ENCODE measurements at places on chromosomes 16 and 17.

- no peak for DNase-seq
Observed at GRCh38 chr17:6526362-6527152, 29.8 kb downstream of the PITPNM3 start.

GRCh38 chr17:38579083-38579480 is 26.7 kb downstream of the SRCIN1 start:
- DNase-seq: no peak

GRCh38 chr17:31967648-31968047 is 30.8 kb downstream of the SUZ12 start:
- no peak for DNase-seq

GRCh38 chr16:67608364-67608763 is 36.6 kb upstream of the CARMIL2 start:
- no peak for DNase-seq

DNA sequence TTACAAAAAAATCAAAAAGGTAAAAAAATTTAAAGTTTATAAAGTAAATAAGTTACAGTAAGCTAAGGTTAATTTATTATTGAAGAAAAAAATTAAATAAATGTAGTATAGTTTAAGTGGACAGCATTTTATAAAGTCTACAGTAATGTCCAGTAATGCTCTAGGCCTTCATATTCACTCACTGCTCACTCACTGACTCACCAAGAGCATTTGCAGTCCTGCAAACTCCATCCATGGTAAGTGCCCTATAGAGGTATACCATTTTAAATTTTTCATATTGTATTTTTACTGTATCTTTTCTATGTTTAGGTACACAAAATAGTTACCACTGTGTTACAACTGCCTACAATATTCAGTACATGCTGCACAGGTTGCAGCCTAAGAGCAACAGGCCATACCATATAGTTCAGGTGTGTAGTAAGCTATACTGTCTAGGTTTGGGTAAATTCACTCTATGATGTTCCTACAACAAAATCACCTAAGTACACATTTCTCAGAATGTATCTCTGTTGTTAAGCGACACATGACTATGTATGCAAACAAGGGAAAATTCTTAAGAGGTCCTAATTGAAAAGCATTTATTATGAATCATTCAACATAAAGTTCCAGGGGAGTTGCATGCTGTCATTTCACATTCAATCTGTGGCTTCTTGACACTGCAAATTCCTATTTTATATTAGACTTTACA is 92.3 kb downstream of the SPAG9 start:
- DNase-seq: no peak

- no peak for DNase-seq
Observed at GRCh38 chr16:22885951-22886350, 72.0 kb downstream of the HS3ST2 start.

- no peak for DNase-seq
Observed at GRCh38 chr17:38825762-38826247, 684 bp upstream of the CWC25 start.

DNA sequence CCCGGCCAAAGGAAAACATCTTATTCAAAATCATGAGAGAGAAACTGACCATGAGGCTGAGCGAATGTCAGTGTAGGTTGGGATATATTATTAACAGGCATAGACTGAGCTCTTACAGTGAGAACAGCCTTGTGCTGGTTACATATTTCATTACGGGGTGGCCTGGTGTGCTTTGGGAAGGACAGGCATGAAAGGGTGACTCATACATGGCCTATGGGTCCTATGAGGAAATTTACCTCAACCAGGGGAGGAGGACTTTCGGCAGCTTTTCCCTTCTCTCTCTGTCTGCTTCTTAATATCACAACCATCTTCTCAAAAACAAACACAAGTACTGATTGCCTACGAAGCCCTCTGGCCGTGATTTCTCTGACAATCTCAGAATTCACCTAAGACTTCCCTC is 579.1 kb downstream of the CDH13 start:
- no peak for DNase-seq

- no peak for DNase-seq
Observed at GRCh38 chr16:46743232-46743719, 4.9 kb downstream of the MYLK3 start.

- DNase-seq: no peak
Observed at GRCh38 chr17:11882716-11883115, 114.6 kb downstream of the ZNF18 start.

DNA sequence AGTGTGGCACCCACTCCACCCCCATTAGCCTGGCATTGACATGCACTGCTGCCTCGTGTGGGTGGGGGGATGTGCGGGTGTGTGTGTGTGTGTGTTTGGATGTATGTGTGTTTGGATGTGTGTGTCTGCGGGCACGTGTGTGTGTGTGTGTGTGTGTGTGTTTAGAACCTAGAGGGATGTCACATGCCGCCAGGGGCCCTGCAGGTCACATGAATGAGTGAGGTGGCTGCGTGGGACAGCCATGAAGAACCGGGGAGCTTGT is 9.0 kb downstream of the KATNB1 start:
- no peak for DNase-seq

- peak; percentile 53 for DNase-seq
Observed at GRCh38 chr16:30895627-30896260, 670 bp upstream of the CTF1 start.

GRCh38 chr16:85848986-85849385 is 49.5 kb downstream of the COX4I1 start:
- DNase-seq: no peak

DNA sequence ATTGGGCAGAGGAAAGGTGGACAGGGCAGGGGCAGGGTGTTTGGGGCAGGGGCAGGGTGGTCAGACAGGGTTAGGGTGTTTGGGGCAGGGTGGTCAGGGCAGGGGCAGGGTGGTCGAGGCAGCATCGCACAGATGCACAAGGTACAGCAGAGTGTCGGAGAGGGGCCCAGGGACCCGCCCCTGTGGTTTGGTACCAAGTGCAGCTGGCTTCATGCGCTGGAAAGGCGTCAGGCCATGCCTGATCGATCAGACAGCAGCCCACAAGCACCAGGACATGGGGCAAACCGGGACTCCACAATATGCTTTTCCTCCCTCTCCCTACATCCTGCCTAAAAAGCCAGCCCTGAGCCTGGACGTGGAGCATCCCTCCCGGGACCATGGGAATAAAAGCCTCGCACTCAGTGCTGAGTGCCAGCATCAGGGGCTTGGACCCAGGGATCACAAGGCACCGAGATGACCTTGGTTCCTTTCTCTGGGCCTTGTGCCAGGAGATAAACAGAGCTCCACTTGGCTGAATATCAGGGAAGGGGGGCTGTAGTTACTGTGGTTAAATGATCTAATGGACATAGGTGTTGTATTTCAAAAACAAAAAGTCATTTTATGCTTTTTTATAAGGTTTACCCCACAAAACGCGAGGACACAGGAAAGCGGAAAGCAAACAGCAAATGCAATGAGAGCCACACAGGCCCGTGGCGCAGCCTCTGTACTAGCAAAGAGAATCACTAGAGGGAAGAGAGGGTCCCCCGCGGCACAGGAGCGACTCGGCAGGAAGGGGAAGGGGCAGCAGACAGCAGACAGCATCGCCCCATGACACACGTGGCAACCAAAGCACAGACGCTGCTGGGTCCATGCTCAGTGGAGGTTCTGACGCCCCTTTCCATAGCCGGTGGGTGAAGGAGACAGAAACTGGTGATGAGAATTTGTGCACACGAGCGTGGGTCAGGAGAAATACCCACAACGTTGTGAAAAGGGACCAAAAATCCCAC is 5.3 kb upstream of the HEXD start:
- DNase-seq: no peak

DNA sequence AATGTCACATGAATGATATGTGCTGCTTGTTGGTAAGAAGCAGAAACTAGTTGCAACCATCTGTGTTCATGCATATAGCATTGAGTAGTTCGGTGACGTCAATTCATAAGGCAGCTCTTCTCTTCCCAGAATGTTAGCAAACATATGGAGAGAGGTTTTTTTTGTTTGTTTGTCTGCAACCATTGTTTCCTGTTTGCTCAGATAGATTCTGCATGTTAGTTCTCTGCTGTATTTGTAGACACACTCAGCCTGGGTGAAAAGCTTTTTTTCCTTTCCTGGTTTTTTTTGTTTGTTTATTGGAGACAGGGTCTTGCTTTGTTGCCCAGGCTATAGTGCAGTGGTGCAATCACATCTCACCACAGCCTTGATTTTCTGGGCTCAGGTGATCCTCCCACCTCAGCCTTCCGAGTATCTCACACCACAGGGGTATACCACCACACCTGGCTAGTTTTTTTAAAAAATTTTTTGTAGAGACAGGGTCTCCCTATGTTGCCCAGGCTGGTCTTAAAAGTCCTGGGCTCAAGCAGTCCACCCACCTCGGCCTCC is 16.7 kb downstream of the WSB1 start:
- no peak for DNase-seq

- no peak for DNase-seq
Observed at GRCh38 chr16:46717692-46718091, 28.2 kb downstream of the ORC6 start.

DNA sequence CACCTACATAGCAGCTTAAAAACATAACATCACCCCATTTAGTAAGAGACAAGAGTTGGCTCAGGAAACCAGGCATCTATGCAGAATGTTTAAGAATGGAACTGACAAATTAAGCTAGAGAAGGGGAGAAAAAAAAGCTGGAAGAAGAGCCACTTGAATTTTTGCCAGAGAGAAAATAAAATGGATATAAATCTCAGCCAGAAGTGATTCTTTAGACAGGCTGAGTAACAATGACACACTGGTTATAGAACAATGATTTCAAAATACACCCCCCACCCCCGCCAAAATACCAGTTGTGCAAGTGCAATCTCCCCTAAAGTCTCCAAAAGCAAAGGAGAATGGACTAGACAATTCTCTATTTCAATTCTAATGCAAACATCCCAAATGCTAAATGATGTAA is 22.4 kb downstream of the LSM12 start:
- DNase-seq: no peak

DNA sequence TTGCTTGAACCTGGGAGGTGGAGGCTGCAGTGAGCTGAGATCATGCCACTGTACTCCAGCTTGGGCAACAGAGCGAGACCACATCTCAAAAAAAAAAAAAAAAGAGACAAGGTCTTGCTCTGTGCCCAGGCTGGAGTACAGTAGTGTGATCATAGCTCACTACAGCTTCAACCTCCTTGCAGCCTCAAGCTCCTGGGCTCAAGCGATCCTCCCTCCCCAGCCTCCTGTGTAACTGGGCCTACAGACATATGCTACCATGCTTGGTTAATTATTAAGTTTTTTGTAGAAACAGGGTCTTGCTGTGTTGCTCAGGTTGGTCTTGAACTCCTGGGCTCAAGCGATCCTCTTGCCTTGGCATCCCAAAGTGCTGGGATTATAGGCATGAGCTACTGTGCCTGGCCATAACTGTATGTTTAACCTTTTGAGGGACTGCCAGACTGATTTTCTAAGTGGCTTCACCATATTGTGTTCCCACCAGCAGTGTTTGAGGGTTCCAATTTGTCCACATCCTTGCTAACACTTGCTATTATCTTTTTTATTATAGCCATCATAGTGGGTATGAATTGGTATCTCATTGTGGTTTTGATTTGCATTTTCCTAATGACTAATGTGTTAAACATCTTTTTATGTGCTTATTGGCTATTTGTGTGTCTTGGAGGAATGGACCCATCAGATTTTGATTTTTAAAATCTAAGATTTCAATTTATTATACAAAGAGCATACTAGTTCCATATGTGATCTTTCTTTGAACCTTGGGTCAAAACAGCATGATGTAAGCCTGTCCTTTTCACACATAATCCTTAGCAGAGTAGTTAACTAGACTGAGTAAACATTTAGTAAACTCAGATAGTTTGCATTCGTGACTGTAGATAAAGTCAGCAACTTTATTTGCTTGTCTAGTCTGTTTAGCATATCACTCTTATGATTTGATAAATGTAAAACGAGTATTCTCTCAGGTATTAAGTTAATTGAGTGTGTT is 38.1 kb upstream of the KPNB1 start:
- DNase-seq: no peak

DNA sequence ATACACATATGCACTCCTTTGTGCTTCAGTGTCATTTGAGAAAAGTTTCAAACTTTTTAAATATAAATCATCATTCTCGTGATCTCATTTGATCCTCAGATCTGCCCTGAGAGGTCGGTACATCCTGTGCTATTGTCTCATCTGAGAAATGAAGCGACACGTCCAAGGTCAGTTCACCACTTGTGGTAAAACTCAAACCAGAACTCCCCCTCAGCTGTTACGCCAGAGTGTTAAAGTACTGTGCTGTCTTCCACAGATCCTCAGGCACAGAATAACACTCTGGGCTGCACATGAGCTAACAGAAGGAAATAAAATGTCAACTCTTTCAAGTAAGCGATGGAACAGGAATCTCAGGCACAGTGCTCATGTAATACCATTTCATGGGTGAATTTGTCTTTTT is 31.4 kb downstream of the ANKFN1 start:
- no peak for DNase-seq

GRCh38 chr17:82234211-82235055 is 5.6 kb downstream of the SLC16A3 start:
- DNase-seq: no peak

- DNase-seq: no peak
Observed at GRCh38 chr17:73043686-73044581, 48.6 kb downstream of the SLC39A11 start.

DNA sequence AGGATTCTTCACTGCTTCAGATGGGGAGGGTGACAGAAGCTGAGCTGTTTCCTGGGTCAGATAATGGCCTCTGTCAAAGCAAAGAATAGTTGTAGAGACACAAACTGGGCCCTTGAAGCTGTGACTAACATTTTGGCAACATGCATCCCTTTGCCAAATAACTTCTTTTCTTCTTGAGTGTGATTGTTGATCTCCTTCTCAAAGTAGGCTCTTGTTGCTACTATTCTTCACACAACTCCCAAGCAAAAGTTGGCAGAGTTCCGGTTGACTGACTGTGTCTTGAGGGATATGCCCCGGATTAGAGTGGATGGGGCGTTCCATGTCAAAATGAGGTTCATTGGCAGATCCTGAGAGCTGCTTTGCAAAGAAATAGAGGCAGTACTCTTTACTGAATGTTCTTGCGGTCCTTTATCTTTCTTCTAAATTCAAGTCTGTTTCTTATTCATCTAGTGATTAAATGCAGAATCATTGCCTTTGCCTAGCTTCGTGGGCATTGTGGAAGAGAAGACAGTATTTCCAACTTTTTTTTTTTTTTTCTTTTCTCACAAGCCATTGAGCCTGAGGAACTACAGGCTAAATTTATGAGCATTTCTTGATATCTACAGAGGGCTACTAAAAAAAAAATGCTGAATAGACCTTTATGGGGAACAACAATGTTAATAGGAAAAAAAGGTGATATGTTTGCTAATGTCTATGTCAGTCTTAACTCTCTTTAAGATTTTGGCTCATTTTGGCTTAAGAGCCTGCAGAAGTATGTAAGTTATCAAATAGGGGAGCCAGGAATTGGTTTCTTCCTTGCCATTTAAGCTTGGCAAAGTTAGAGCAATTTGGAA is 5.8 kb downstream of the WIPF2 start:
- DNase-seq: no peak
